ENCODE measurements at places on chromosomes 16 and 17. TPM values are rescaled to one million over a fixed set of nuclear protein-coding genes. Genes with fewer than 3 reads are reported as not detected.

- ATAC-seq: no peak
These were observed 14.4 kb upstream of the GPRC5B start for GRCh38 chr16:19898924-19899604.

DNA sequence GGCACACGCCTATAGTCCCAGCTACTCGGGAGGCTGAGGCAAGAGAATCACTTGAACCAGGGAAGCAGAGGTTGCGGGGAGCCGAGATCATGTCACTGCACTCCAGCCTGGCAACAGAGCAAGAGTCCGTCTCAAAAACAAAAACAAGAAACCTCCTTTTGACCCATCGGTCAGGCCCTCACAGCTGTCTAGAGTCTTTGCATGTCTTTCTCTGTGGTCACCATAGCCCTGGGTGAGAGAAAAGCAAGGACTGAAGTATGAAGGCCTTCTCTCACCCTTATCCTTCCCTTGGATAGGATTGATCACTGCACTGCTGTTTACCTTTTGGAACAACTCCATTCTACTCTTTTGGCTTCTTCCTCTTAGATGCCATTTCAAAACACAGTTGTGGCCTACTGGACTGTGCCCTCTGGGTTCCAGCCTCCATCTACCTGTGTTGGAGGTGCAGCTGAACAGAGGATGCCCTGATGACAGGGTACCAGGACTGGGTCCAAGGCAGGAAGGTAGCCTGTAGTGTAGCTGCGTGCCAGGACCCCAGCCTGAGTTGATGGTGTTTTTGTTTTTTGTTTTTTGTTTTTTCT lies 37.1 kb downstream of the LDHD start:
- ATAC-seq: no peak

DNA sequence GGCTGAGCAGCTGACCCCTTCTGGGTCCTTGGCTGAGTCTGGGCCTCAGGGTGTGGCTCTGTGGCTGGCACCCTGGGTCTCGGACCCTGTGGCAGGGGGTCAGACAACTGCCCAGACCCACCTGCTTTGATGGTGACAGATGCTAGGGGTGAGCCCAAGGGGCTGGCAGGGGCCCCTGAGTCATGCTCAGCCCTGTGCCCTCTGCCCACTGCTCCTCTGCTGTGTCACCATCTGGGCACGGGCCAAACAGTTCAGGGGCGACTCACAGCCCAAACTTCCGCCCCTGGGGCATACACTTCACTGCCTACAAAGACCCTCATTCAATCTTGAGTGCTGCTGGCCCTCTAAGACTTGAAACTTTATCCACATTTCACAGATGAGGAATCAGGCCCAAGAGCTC lies 5.7 kb downstream of the ADGRG1 start:
- no peak for ATAC-seq

DNA sequence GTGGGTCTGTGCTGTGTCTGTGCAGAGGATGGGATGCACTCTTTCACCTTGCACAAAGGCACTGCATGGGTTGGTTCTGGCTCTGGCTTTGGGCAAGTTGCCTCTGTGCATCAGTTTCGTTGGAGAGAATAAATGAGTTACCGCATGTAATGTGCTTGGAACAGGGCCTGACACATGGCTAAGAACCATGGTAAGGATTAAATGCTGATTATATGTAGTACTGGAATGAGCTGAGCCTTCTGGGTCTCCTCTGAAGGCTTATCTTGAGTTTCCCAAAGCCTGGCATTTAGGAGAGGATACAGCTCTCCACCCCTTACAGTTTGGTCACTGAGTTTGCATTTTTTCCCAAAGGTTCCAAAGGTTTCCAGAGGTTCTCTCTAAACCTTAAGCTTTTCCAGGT lies 69.1 kb downstream of the KSR1 start:
- no peak for ATAC-seq

GRCh38 chr17:45722161-45722560 lies 62.0 kb upstream of the CRHR1 start:
- ATAC-seq: no peak

Gene RGS11
- 9.2 TPM for total RNA-seq

Gene CD300H
- not detected for total RNA-seq

Data from gastroesophageal sphincter (tissue), 4 donors.